ENCODE measurements at places on chromosomes 5 and 9.

GRCh38 chr9:72382405-72382804, 17.4 kb upstream of the ZFAND5 start:
- DNase-seq, result no peak

DNA sequence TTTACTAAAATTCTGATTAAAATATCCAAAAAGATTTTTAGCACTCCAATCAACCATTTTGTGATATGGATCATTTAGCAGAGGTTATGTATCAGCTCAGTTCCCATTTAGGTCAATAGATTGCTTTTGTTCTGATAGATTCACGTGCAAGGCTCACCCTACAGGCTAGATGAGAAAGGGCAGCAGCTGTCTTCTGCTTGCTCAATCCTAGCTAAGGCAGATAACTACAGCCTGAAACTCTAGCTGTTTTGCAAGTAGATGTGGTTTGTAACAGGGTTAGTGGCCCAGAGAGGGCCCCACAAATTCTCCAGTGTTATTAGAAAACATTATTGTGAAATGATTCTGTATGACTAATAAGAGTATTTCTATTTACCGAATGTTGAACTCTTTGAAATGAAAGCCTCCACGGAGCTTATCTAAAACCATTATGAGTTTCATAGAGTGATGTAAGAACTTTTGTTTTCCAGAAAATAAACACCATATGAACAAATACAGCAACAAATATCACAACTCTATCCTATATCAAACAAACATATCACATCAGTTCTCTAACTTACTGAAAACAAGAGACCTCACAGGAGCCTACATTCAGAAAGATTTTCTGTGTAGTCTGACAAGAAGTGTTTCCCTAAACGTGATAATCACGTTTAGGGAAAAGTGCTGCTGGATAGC, 841.9 kb upstream of the ACO1 start:
- DNase-seq, result no peak

DNA sequence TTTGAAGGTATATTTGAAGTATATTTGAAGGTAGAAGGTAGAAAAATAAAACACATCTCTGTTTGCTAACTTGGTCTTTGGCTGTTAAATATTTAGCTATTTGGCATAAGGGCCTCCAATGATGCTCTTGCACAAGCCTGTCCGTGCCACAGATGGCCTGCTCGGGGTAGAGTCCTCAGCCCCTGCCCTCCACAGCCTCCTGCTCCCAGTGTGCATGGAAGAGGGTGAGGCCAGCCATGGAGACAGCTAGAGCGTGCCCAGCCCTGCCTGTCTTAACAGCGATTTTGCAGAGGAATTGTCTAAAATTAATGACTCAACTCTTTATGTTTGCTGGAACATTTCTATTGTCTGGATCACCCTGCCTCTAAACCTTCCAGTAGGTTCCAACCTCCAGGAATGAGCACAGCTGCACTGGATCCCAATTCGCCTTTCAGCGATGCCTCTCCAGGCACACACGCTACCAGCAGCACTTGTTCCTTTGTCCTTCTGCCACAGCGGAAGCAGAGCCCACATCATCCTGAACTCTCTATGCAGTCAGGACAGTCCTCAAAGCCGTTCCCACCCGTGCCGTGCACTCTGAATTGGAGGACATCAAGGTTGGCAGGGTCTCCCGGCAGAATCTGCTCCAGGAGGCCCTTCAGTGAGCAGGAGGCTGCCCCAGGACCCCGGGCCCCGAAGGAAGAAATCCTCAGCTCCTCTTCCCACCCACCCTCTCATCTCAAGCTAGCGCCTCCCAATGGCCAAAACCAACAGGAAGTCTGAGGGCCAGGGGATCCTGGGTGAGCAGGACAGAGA, 254.0 kb upstream of the IRX1 start:
- no peak for DNase-seq

DNA sequence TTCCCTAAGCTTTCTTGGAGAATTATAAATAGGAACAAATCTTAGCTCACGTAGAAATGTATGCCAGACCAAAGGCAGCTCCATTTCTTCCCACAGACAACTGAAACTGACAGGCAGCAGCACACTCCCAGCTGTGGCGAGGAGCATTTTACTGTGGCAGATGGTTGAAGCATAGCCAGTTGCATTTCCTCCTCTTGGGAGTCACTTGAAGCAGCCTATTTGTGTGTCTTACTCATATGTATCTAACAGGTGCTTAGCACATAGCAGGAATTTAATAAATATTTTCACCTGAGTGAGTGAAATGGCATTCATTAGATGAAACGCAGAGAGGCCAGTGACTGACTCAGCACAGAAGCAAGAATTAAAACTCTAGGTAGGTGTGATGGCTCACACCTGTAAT, 12.3 kb upstream of the MTMR12 start:
- DNase-seq, result no peak

GRCh38 chr5:21709770-21710169, 1143.4 kb downstream of the CDH12 start:
- DNase-seq, result peak; percentile 37

GRCh38 chr5:149207831-149208230, 63.8 kb upstream of the AFAP1L1 start:
- DNase-seq, result no peak

DNA sequence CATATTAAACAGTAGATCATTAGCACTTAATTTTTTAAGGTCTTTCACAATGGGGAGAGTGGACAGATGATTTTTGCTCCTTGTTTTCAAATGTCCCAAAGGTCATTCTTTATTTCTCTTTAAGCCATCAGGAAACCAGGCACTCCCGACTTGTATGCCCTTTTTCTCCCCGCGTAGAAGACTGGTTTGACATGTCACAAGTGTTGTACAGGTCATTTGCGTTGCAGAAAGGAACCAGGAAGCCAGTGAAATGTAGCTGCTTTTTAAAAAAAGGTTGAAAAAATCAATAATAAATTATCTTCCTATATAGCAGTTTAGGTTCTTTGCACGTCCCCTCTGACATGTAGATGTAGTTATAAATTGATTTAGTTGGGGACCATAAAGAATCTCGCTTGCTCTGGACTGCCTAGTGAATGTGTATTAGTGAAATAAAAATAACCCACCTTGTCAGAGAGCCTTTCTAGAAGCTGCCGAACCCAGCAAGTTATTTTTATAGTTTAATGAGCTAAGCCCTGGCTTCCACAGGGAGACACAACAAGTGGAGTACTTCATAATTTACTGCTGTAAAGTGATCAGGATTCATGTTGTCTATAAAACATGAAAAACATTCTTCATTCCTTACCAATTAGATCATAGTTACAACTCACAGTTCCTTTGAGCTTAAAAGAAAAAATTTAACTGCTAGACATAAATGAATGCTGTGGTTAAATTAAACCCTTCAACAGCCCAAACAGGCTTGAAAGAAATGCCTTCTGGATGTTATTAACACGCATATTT, 404.6 kb downstream of the CSNK1G3 start:
- no peak for DNase-seq

Measured in KBM-7 (cell line).